ENCODE measurements at places on chromosomes 12 and 14. TPM values are rescaled to one million over a fixed set of nuclear protein-coding genes. Genes with fewer than 3 reads are reported as not detected.

DNA sequence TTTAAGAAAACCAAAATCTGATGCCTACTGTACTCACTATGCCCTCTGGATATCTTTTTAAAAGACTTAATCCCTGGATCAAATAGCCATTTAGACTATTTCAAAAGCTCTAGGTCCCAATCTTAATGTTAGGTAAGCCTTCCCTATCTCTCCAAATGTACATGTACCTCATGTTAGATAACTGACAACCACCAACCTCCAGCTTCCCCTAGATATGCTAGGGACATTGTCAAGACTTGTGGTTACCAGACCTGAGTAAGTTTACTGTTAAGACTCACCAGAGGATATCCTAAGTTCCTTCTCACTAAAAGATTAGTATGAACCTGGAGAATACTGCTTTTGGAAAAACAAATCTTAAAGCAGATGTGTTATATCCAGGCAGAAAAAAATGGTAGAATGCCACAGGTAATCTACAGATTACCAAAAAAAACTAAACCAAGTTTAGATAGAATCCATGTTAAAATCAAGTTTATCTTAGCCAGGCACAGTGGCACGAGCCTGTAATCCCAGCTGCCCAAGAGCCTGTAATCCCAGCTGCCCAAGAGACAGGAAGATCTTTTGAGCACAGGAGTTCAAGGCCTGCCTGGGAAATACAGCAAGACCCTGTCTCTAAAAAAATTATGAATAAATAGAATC lies 9.7 kb downstream of the NAP1L1 start:
- no peak for DNase-seq

The PRIMA1 gene
- polyA plus RNA-seq: 3.3 TPM

The RD3L gene
- not detected for polyA plus RNA-seq

- no peak for DNase-seq
These were observed 4.3 kb upstream of the NIN start for GRCh38 chr14:50835280-50835679.

GRCh38 chr12:132899033-132899432 lies 11.6 kb upstream of the CHFR start:
- no peak for DNase-seq

DNA sequence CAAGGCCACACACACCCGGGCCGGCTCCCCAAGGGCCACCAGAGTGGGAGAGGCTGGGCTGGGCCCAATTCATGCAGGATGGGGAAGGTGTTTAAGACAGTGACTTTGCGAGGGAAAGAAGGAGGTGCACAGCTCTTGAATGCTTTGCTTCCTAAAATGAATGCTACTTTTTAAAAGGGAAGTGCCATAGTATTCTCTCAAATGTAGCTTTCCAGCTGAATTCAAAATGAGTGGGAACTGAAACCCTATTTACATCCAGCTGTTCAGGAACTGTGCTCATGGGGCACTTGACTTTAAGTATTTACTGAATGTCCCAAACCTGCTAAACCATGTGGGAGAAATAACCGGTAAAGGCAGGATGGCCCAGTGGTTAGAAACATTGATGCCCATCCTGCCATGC lies 7.6 kb downstream of the ITPK1 start:
- no peak for DNase-seq

- DNase-seq: no peak
These were observed 39.6 kb downstream of the BRMS1L start for GRCh38 chr14:35865611-35866324.

The IKZF4 gene
- polyA plus RNA-seq: 5.5 TPM

GRCh38 chr12:22657538-22657937 lies 32.6 kb downstream of the ETNK1 start:
- DNase-seq: no peak

DNA sequence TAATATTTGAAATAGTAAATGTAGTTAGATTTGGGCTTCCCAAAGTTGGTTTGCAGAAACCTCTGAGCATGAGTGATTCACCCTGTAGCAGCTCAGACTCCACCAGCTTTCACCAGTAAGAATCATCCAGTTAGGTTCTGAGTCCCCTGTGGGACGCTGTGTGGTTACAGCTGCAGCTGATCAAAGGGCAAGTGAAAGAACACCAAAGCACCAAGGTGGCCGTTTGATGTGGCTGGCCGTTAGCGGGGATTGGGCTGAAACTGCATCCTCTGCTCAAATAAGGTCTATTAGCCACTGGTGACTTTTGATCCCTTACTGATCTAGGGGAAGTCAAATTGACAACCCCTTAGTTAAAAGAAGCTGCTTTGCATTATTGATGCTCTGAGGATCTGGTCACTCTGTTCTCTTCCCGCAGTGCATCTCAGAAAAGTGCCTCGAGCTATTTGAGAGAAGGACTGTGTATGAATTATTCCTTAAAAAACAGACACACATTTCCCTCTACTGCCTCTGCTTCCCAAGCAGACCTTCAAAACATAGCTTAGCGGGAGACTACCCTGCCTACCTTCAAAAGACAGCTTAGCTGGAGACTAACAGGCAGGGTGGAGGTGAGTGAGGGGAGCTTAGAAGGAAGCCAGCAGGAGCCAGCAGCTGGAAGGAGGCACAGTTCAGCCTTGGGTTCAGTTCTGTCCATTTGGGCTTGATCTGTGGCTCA lies 3.7 kb downstream of the ABHD12B start:
- DNase-seq: no peak

- no peak for DNase-seq
These were observed 47.7 kb downstream of the ATP6V1D start for GRCh38 chr14:67311868-67312267.

The CEP170B gene
- polyA plus RNA-seq: 1.1 TPM

The PPP4R4 gene
- 0.29 TPM for polyA plus RNA-seq

GRCh38 chr12:123055281-123055766 lies 74.8 kb downstream of the ARL6IP4 start:
- DNase-seq: peak; percentile 51

DNA sequence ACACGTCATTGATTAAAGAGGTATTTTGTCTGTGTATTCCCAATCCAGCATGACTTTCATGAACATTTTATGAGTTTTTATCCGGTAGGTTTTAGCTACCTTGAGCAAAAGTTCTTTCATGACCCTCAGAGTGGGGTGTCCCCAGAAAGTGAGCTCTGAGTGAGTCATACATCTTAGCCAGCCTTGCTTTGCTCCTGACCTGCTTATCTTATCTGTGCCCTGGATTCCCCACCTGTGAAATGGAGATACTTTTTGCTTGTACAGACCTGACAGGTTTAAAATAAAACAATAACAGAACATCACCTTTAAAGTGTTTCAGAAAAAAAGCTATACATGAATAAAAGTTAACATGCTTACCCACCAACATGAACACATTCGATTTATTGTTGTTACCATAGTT lies 202.8 kb upstream of the SOX5 start:
- no peak for DNase-seq

DNA sequence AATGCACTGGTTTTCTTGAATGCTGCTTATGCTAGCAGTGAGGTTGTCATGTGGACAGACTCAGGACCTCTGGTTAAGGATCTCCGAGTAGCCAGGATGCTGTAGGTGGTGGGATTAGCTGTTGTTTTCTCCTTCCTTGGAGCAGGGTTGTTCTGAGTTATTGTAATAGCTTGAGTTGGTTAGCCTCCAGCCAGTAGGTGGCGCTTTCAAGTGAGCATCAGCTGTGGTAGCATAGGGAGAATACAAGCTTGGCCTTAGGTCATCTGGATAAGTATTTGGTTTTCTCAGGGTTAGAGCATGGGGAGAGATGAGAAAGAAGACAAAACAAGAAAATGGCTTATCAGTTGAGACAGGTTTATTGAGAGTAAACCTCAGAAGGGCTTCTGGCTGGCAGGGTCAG lies 299.7 kb upstream of the FBXO33 start:
- no peak for DNase-seq

GRCh38 chr14:22539831-22540230 lies 49.2 kb downstream of the DAD1 start:
- DNase-seq: no peak

The TMEM30B gene
- polyA plus RNA-seq: 5.4 TPM

The RNASE3 gene
- not detected for polyA plus RNA-seq

GRCh38 chr12:95385246-95386035 lies 88.5 kb upstream of the METAP2 start:
- DNase-seq: peak; percentile 72

- DNase-seq: no peak
These were observed 91.2 kb downstream of the SLC25A21 start for GRCh38 chr14:37081218-37081617.

The NYNRIN gene
- 23.9 TPM for polyA plus RNA-seq

DNA sequence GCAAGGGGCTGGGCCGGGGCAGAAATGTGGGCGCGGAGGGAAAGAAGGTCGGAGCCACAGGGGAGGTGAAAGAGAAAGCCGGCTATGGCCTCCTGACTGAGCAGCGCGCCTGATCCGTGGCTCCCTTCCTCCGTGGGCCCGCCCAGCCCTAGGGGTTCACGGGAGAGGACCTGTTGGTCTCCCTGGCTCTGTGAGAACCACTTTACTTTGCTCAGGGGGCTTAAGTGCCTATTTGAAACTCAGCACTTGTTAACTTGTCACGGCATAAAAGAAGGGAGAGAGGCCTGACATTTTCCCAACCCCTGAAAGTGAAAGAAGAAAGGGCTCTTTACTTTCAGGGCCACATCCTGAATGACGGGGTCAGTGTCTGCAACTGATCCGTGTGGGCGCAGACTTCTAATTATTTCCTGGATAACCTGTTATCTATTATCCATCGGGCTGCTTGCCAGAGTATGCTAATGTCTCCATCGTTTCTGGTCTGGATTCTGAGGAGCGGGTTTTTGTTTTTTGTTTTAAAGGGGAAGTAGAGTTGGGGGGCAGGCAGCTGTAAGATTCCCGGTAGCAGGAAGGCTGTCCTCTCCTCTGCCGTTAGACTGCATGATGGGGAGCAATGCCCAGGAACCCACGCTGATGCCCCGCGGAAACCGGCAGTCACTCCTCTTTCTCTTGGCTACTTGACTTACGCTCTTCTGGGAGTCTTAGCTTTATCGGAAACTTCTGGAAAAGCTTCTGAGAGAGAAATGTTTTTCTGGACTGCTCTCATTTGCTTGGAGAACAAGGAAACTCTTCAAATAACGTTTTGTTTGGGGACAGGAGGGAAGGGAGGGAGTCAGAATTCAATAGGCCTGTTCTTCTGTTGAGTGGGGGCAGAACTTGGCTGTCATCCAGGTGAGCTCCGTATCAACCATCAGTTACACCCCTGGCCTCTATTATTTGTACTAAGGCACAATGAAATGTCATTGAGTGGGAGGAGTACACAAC lies 127.7 kb upstream of the MAX start:
- DNase-seq: peak; percentile 41

DNA sequence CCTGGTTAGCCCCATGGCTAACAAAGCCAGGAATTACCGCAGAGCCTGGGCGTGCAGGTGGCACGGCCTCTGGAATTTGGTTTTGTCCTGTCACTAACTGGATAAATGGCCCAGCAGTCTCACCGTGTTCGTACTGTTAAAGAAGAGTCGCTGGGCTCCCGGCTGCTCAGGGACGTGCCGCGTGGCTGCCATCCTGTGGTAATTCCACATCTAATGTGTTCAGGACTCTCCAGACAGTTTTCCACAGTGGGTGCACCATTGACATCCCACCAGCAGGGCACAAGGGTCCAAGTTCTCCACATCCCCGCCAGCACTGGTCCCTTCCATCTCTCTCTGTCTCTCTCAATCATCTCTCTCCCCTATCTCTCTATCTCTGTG lies 19.6 kb downstream of the NOC4L start:
- DNase-seq: no peak

The CHST11 gene
- polyA plus RNA-seq: 2.3 TPM

DNA sequence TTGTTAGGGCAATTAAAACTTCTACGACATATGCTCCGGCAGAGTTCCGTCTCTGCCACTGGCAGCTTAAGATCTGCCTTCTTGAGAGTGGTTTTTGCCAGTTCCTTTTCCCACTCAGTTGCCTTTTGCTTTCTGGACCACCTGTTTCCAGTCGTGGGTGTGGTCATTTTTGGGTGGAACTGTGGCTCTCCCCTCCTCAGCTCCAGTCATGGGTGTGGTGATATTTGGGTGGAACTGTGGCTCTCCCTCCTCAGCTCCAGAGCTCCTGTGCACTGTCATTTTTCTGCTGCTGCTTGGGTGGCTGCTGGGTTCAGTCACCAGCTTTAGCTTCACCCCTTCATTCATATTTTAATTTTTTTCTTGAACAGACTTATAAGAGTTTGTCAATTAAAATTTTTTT lies 25.3 kb downstream of the WDR20 start:
- no peak for DNase-seq

GRCh38 chr12:101962486-101962885 lies 85.1 kb downstream of the DRAM1 start:
- DNase-seq: no peak

The HOTAIR gene
- polyA plus RNA-seq: 0.24 TPM

DNA sequence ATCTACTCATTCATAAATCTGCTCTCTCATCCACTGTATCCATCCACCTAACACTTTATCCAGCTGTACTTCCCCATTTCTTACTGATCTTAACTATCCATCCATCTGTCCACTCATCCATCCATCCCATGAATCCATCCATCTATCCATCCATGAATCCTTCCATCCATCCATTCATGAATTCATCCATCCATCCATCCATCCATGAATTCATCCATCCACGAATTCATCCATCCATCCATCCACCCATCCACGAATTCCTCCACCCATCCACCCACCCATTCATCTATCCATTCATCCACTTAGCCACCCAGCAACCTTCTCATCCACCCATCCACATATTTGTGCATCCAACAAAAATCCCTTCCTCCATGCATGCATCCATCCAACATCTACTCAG lies 128.6 kb upstream of the MYL2 start:
- DNase-seq: no peak

The SMIM41 gene
- 0.20 TPM for polyA plus RNA-seq

The PTCSC3 gene
- not detected for polyA plus RNA-seq

GRCh38 chr14:49999146-49999761 lies 106.4 kb downstream of the ARF6 start:
- peak; percentile 79 for DNase-seq

The CCDC38 gene
- polyA plus RNA-seq: 0.08 TPM

GRCh38 chr12:124727922-124728321 lies 135.7 kb downstream of the SCARB1 start:
- DNase-seq: no peak

The SIX4 gene
- polyA plus RNA-seq: 25.6 TPM

The SLC17A8 gene
- polyA plus RNA-seq: 0.28 TPM

DNA sequence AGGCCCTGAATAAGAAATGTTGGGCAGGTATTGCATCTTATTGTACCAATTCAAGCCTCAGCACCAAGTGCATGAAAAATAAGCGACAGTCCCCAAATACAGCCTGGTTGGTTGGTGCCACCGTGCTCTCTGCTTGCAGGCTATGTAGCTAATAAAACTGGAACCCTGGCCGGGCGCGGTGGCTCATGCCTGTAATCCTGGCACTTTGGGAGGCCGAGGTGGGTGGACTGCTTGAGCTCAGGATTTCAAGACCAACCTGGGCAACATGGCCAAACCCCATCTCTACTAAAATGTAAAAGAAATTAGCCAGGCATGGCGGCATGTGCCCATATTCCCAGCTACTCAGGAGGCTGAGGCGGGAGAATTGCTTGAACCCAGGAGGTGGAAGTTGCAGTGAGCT lies 25.5 kb downstream of the FOXN3 start:
- DNase-seq: no peak

The TMEM63C gene
- 1.6 TPM for polyA plus RNA-seq

Data from muscle of back (tissue), 13 donors.